ENCODE measurements at places on chromosomes 3 and 15.

GRCh38 chr3:177787279-177788041, 590.2 kb upstream of the TBL1XR1 start:
- no peak for DNase-seq

GRCh38 chr15:57323299-57323805, 53.0 kb upstream of the CGNL1 start:
- no peak for DNase-seq

GRCh38 chr3:46087871-46088270, 60.6 kb upstream of the XCR1 start:
- DNase-seq = no peak

DNA sequence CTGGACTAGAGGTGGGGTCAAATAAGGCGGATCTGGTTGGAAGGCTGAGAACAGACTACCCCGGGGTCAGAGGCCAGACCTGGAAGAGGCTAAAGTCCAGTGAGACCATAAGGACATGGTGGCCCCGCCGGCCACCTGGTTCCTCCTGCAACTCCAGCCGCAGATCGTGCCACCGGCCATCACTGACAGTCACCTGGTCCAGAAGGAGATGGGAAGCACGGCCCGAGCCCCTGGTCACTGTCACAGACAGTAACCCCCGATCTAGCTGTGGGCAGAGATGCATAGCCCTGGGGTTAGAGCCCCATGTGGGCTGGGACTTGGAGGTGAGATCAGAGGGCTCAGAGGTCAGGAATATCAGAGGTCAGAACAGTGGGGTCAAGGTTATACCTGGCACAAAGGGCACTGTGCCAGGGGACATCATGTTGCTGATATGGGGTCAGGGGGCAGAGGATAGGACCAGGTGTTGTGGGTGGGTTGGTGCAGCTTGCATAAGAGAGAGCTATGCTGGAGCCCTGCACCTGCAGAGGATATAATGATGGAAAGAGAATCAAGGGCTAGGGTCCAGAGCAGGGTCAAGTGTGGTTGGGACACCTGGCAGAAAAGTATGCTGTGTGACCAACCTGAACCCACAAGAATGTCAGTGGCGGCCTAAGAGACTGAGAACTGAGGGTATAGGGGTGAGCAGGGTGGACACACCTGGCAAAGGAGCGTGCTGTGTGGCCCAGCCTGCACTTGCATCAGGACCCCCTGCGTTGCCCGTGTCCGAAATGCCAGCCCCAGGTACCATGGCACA, 9.6 kb downstream of the CELSR3 start:
- no peak for DNase-seq

- no peak for DNase-seq
Observed at GRCh38 chr3:18090377-18090776, 334.8 kb downstream of the SATB1 start.

DNA sequence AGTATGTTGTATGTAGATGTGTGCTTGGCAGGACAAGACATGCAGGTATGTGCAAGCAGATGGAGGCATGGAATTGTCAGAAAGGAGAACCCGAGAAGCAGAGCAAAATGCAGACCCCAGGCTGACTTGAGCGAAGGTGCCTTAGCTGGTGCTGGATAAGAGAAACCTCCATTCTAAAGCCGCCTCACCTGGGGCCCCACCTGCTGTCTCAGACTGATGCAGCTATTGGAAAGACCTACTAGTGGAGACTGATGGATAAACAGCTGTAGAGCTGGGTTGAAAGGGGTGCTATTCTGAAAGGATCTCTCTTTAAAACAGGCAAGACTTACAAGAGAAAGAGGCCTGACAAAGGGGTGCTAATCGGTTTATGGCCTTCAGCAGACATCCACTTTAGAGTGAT, 86.2 kb downstream of the EPHB1 start:
- DNase-seq = no peak
